ENCODE measurements at places on chromosomes 2 and 18.

DNA sequence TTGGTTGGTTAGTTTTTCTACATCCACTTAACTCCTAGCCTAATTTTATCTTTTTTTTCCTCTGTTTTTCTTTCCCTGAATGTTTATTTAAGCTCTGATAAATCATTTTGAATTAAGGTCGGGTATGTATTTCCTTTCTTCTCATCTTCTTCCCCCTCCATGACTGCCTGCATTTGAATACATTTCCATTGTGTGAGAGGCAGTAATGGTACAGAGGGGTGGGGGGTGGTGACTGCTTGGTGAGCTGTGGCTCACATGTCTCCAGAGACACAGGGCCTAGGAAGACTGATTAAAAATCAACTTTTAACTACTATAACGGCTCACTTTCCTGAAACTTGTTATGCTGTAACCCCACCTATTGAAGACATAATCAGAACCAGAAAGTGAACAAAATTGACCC is 58.0 kb downstream of the NEDD4L start:
- no peak for DNase-seq

DNA sequence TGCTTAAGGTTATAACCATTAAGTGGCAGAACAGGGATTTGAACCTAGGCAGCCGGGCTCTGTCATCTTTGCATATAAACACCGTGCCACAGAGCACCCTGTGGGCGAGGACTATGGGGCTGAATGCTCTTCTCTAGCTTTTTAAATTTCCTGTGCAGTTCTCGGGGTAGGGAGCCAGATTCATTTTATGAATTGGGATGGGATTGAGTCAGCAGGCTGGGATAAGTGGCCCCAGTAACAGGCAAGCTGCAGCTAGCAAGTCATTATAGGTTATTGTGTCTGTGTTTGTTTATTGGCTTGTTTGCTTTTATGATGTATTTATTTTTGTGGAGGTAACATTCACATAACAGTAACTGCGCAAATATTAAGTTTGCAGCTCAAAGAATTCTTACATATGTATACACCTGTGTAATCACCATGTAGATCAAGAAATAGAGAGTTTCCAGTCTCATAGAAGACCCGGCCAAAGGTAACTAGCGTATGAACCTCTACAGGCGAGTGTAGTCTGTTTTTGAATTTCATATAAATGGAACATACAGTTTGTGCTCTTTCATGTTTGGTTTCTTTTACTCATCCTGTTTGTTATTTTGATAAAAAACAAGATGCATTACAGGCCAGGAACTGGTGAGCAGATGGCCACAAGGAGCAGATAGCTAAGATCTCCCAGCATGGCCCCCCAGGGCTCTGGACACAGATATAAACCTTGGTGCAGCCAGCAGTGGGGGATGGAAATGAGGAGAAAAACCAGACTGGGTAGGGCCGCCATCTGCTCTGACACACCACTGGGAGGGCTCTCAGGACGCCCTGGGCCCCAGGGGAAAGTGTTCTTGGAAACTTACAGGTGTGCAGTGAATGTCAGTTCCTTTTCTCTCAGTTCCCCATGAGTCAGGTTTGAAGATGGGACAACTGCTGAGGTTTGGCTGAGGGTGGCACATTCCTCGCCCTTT is 49.2 kb upstream of the GPR155 start:
- DNase-seq: no peak

DNA sequence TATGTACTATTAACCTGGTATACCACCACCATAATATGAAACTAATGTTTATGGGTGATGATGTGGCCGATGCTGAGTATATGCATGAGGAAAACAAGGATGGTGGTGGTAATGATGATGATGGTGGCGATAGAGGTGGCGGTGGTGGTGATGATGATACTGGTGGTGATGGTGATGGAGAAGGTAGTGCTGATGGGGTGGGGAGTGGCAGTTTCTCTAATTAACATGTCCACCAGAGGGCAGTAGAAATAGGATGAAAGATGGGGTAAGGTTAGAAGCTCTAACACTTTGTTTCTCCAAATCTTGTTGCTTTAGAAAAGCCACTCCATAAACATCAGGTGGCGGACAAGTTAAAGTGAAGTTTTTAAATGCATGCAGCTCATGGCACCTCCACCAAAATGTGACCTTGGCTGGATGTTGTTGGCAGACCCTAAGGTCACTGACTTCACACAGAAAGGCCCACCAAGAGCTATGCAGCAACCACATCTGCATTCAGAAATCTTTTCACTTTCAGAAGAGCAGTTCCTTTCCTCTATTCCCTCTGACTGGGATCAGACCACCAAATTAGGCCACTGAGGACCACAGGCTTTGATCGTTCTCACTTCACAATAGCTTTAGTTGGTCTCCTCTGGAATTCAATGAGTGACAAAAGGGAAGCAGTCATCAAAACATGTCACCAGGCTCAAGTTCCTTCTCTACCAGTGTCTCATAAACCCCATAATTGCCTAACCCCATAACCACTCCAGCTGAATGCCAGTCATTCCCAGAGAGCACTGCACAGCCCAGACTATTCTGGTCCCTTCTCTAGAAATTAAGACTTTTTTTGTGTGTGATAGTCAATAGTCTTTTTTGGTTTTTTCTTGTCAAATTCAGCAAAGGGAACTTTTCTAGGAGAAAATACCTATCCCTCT is 7.5 kb upstream of the BCL11A start:
- no peak for DNase-seq

GRCh38 chr18:48842259-48843061 is 108.3 kb downstream of the SMAD7 start:
- DNase-seq: peak; percentile 37

- no peak for DNase-seq
Measured at GRCh38 chr2:101794141-101794540, 96.6 kb downstream of the MAP4K4 start.

DNA sequence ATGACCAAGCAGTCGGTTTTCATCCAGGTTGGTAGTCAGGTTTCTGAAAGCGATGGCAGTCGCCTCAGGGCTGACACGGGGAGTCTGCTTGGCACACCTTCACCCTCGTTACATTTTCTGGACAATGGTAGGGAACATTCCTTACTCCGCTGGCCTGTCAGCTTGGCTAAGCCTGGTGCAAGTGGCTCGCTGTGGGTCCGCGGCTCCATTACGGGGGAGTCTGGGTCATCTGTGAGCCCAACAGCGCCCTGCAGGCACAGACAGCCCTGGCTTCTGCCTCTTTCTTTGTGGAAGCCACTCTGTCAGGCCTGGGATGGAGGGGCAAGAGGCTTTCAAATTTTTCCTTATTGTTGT is 95.6 kb downstream of the HDAC4 start:
- no peak for DNase-seq

- DNase-seq: peak; percentile 57
Measured at GRCh38 chr2:38750011-38750890, 910 bp downstream of the SRSF7 start.

- DNase-seq: no peak
Measured at GRCh38 chr2:43111788-43112554, 114.4 kb downstream of the ZFP36L2 start.

GRCh38 chr2:20917719-20918572 is 95.0 kb upstream of the LDAH start:
- DNase-seq: no peak

DNA sequence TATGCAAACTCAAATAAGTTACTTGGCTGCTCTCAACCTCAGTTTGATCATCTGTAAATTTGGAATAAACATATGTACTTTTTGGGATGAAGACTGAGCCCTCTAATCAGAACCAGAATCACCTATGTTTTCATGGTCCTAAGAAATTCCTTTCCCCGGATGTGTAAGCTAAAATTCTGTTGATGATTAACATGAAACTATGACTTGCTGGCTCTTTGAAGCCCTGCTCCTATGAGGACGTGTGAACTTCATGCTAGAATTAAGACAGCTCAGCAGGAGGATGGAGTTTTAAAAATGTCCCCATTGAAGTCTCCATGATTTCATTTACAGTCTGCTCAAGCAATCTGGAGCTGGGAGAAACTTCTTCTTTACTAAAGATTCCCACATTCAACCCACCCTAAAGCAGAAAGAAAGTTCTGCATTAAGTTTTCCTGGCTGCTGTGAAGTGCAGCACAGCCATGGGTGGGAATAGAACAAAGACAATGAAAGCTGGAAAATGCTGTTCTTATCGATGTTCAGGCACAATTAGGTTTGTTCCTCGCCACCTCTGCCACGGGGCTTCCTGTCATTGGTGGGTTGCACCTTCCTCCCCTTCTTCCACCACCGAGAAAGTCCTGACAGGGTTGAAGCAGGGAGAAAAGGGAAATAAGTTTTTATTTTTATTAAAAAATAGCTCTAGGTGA is 50.9 kb downstream of the ADCYAP1 start:
- no peak for DNase-seq

DNA sequence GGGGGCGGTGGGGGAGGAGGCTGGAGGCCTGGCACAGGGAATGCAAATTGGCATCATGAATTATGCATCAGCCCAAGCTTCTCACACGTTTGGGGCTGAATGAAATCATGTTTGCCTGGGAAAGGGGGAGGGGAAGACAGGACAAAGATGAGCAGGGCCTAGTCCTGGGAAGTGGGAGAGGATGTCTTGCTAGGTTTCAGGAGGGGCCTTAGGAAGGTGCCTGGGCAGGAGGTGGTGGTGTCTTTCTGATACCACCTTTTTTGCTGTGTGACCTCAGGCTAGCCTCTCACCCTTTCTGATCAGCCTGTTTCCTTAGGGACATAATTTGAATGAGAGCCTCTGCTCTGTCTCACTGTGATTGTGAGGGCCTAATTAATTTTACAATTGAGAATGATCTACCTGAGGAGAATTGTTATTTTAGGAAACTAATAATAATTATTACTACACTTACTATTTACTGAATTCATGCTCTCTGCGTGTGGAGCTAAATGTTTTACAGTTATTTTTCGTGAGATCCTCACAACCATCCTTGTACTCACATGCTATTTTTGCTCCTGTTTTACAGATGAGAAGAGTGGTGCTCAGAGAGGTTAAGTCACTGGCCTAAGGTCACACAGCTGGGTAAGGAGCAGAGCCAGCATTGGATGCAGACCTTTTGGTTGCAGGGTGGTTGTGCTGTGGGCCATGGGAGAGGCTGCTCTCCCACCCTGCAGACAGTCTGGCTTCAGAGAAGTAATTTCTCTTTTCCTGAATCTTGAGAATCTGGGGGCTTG is 39.6 kb downstream of the INHBB start:
- DNase-seq: no peak

DNA sequence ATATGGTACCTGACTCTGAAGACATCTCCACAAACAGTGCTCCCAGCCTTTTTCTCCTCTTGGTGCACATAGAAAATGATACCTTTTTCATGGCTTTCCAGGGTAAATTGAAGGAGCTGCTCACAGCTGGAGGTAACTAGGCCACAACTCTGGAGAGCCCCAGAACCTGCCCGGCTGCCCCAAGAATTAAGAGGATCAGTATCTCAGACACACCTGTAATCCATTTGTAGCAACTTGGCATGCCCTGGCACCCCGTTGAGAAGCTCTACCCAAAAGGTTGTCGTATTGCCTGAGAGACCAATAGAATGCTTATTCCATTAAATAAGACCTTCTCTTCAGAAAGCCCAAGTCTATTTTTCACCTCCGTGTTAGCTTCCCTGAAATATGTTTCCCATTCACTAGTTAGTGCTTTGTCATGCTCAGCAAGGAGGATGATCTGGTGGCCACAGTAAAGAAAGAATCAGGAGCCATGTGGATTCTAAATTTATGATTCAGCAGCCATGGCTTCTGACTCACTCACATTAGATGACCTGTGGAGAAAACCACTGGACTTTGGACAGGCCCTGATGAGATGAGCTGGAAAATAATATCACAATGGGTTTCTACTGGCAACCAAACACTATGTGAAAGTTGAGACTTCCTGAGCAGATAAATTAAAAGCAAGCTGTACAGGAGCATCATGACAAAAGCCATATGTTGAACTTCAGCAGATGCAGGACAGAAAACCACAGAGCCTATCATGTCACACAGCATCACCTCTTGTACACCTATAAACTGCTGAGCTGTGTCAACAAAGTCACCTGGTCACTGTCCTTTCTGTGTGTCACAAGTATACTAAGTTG is 253.3 kb upstream of the OSR1 start:
- no peak for DNase-seq

All from stimulated activated CD4-positive, alpha-beta T cell treated with anti-CD3 and anti-CD28 coated beads, Interleukin-4, amount 100 ng/mL, for 4 hours (primary cell).